Osteocyte (in vitro differentiated cells): ENCODE measurements at places on chromosomes 12 and 14. TPM values are rescaled to one million over a fixed set of nuclear protein-coding genes. Genes with fewer than 3 reads are reported as not detected.

DNA sequence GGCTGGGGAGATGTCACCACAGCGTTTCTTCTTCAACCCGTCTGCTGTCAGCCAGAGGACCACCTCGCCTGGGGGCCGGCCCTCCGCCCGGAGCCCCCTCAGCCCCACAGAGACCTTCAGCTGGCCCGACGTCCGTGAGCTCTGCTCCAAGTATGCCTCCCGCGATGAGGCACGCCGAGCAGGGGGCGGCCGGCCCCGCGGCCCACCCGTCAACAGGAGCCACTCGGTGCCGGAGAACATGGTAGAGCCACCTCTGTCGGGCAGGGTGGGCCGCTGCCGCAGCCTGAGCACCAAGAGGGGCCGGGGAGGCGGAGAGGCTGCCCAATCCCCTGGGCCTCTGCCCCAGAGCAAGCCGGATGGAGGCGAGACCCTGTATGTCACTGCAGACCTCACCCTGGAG lies 38.8 kb downstream of the PLEKHG3 start:
- DNase-seq = no peak
- H3K27me3 ChIP-seq = no peaks in the 10 kb centered on the region
- H3K36me3 ChIP-seq = peaks cover 65% of the 10 kb centered on the region
- no peak overlapping the region for H3K27ac ChIP-seq
- peaks cover 24% of the 10 kb centered on the region for H3K4me1 ChIP-seq

GRCh38 chr12:85693093-85693665 lies 143.0 kb downstream of the RASSF9 start:
- H3K36me3 ChIP-seq = no peaks in the 10 kb centered on the region
- H3K27ac ChIP-seq = no peak overlapping the region
- H3K27me3 ChIP-seq = no peaks in the 10 kb centered on the region
- no peaks in the 10 kb centered on the region for H3K4me1 ChIP-seq

GRCh38 chr12:46299851-46300250 lies 31.0 kb upstream of the SLC38A1 start:
- peaks cover 13% of the 10 kb centered on the region for H3K4me1 ChIP-seq
- H3K4me3 ChIP-seq = no peak overlapping the region
- no peak overlapping the region for H3K27ac ChIP-seq
- no peaks in the 10 kb centered on the region for H3K36me3 ChIP-seq

DNA sequence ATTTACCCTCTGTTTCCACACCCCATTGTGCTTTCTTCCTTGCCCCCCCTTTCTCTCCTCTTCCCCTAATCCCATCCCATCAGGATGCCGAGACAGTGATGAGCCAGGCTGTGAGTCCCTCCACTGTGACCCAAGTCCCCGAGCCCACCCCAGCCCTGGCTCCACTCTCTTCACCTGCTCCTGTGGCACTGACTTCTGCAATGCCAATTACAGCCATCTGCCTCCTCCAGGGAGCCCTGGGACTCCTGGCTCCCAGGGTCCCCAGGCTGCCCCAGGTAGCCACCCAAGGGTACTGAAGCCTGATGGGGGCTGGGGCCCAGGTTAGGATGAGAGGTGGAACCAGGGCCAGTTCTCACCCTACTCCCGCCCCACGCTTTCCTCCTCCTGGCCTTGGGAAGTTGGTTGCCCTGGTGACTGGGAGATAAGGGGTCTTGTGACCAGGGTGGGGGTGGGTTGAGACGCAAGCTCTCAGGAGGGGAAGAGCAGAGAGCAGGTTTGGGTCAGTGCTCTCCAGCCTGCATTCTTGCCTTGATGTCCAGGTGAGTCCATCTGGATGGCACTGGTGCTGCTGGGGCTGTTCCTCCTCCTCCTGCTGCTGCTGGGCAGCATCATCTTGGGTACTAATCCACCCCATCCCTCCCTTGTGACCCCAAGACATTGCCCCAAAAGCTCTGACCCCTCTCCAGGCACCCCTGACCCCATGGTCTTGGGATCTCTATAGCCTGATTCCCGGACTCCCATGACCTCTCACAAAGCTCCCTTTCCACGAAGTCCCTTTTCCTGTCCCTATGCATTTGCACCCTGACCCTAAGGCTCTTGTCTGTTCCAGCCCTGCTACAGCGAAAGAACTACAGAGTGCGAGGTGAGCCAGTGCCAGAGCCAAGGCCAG lies 1.2 kb downstream of the AMHR2 start:
- no peaks in the 10 kb centered on the region for H3K27me3 ChIP-seq
- H3K36me3 ChIP-seq = no peaks in the 10 kb centered on the region
- H3K27ac ChIP-seq = no peak overlapping the region
- DNase-seq = no peak

DNA sequence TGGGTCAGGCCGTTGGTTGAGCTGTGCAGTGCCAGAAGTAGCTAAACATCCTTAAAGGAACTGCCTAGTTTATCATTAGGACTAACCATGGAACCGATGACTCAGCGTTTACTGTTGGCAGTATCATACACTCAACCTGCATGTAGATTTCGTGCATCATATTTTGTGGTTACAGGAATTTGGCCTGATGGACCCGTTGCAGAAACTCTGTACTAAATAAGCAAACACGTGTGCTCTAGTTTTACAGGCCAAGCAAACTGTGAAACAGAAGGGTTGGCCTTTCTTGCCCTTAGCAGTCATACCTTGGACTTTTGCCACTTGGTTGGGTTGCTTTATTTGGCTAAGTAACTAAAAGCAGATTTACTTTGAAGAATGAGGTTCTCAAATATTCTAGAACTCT lies 35.6 kb downstream of the DGLUCY start:
- H3K4me1 ChIP-seq = peaks cover 11% of the 10 kb centered on the region
- H3K27me3 ChIP-seq = no peaks in the 10 kb centered on the region
- peaks cover 3% of the 10 kb centered on the region for H3K36me3 ChIP-seq
- H3K4me3 ChIP-seq = no peak overlapping the region

- no peaks in the 10 kb centered on the region for H3K27me3 ChIP-seq
- peaks cover under 1% of the 10 kb centered on the region for H3K36me3 ChIP-seq
- DNase-seq = no peak
- no peak overlapping the region for H3K4me3 ChIP-seq
- peaks cover 32% of the 10 kb centered on the region for H3K4me1 ChIP-seq
These were observed 26.8 kb downstream of the PCNX1 start for GRCh38 chr14:70934084-70934483.

DNA sequence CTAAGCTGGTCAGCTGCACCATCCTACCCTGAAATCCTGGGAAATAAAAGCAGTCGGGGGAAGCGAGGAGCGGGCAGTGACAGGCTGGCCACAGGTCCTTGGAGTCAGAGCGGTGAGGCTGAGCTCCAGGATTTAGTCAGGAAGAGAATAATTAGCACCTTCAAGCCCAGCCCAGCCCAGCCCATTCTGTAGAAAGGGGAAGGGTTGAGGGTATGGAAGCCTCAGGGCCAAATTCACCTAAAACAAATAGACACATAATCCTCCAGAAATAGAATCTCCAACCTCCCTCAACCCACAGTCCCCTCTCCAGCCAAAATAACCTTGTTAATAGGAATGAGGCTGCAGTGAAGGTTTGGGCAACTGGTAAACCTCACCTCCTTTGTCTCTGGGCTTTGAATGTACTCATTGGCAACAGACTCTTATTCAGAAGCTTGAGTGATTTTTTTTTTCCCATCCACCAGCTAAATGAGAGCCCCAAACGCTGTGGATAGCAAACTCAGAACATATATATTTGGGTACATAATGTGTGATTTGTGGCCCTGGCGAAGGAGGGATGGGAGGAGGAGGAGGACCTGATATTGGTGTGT lies 334.1 kb downstream of the DPF3 start:
- no peak overlapping the region for H3K27ac ChIP-seq
- peaks cover 11% of the 10 kb centered on the region for H3K4me1 ChIP-seq
- no peaks in the 10 kb centered on the region for H3K36me3 ChIP-seq
- no peaks in the 10 kb centered on the region for H3K27me3 ChIP-seq
- DNase-seq = no peak
- H3K4me3 ChIP-seq = no peak overlapping the region

Gene BCAT1
- 155 and 167 TPM in 2 replicates for total RNA-seq

Gene MYH6
- total RNA-seq = not detected in 2 replicates
